ENCODE measurements at places on chromosomes 16 and 17. TPM values are rescaled to one million over a fixed set of nuclear protein-coding genes. Genes with fewer than 3 reads are reported as not detected.

CFAP119 gene
- total RNA-seq, result 2.7 TPM

KRT23 gene
- total RNA-seq, result 1.2 TPM

UTS2R gene
- 0.10 TPM for total RNA-seq

CORO1A gene
- 8.3 TPM for total RNA-seq

ATP2C2 gene
- not detected for total RNA-seq

KRTAP2-2 gene
- total RNA-seq, result 0.15 TPM

CD300E gene
- not detected for total RNA-seq

PPP1R27 gene
- total RNA-seq, result not detected

NPTX1 gene
- 0.17 TPM for total RNA-seq

LITAFD gene
- not detected for total RNA-seq

TBC1D3I gene
- not detected for total RNA-seq

SRRM2 gene
- total RNA-seq, result 114 TPM
